Nephron progenitor cell (in vitro differentiated cells): ENCODE measurements at places on chromosomes 16 and 17.

- no peak for DNase-seq
Observed at GRCh38 chr17:39782481-39782880, 44.7 kb downstream of the GRB7 start.

- no peak for DNase-seq
Observed at GRCh38 chr16:89106533-89107202, 13.0 kb downstream of the ACSF3 start.

DNA sequence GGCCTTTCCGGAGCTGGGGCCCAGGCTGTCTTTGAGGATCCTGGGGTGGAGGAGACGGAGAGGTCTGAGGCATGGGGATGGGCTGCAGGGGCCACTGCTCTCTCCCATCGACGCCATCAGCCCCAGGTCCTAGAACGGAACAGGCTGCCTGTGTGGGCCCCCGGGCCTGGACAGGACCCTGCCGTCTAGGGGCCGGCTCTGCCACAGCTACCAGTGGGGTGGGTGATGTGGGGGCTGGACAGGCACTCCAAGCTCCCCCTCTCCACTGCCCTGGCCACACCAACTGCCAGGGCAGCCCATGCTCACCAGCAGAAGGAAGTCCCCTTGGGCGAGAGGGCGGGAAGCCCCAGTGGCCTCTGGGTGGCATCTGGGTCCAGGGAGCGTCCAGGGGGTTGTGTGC lies 37.8 kb downstream of the ENGASE start:
- no peak for DNase-seq

- no peak for DNase-seq
Observed at GRCh38 chr16:3015865-3016521, 2.0 kb downstream of the CLDN6 start.

- DNase-seq = no peak
Observed at GRCh38 chr17:73028299-73028755, 64.2 kb downstream of the SLC39A11 start.

DNA sequence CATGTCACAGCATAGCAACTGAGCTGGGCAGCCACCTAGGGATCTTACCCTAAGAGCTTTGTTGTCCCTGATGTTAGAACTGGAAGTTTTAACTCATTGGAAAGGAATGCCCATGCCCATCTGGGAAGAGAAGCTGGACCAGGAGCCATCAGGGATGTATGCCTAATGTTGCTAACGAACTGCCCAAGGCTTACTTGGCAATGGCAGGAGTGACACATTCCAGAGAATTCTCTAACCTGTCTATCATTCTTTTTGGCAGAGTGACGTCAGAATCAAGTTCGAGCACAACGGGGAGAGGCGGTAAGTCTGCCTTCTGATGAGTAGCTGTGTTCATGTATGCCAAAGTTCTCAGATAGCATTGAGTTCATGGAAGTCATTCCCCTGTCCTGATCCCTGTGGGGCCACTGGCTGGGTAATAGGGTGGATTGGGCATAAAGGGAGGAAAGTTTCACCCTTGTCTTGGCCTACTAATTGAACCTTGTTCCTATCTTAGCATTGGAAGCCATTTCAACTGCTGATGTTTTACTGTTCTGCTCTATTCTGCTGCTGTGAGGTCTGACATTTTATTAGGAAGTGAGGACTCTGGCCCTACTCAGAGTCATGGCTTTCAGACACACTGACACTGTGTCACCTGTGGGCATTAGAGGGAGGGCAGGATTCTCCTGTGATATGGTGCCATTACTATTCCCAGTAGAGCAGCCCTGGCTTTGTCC lies 23.7 kb downstream of the MAP3K3 start:
- no peak for DNase-seq

DNA sequence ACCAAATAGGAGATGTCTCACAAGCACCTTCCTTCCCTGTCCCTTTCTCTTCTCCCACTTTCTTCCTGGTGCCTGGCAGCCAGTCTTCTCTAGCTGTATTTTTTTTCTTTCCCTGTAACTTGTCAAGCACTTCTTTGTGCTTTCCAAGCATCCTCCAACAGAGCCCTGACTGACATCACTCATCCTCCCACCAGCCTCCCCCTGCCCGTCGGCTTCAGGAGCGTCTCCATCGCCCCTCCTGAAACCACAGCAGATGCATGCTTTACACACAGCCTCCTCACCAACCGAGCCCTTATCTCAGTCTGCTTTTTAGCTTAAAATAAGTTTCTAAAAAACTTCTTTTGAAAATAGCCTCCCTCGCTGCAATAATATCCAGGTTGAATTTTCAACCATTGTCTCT lies 268.7 kb upstream of the CDH5 start:
- DNase-seq = no peak

GRCh38 chr16:10613785-10614485 lies 33.5 kb upstream of the EMP2 start:
- no peak for DNase-seq

DNA sequence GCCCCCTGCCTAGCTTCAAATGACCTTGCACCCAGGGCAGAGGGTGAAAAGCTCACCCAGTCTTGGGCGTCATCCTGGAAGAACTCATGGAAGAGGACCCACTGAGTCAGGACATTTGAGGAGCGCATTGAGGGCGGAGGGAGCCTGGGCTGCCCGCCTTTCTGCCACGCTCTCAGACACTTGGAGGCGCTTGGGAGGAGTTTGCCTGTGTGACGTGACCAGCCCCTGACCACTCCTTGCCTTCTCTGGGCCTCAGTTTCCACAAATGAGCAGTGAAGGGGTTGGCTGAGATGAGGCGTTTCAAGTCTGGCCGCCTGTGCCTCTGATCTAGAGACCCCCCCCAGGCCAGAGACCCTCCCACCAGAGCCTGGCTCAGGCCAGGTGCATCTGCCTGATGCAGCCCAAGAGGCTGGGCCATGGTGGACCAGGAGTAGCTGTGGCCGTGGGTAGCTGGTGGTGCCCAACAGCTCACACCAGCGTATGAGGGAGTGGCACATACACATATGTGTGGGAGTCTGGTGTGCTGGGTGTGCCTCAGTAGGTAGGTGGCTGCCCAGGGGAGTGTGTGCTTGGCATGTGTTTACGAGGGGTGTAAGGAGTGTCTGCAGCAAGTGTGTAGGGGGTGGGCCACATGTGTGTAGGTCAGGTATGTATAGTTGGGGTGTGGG lies 80.2 kb upstream of the TOB1 start:
- DNase-seq = no peak

DNA sequence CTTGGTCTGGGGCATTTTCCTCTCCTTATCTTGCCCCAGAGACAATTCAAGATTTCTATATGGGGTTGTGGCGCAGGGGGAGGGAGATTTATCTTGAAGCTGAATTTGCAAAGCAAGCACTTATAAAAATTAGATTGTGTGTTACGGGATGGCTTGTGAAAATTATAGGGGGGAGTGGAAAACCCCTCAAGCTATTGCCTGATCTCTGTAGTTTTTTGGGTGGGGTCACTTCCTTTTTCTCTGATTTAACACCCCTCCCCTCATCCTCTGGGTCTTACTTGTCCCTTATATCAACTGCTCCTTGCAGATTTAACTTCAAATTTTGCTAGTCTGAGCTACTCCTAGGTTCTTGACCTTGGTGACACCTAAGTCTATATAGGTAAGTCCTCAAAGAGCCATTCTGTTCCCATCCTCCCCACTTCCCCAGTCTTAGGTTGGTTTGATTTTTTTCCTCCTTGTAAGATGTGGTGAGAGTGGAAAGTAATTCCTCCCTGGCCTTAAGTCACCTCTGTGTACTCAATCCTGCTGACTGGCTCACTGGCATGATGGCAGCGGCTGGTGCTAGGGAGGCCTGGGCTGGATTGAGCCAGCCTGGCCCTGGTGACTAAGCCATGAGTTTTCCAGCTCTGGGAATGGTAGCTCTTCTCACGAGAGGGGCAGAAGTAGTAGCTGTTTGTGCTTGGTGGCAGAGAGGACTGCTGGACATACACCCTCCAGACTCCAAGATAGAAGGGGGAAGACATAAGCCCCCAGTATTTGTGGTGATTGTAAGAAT lies 2.3 kb downstream of the ARL4D start:
- DNase-seq = no peak

DNA sequence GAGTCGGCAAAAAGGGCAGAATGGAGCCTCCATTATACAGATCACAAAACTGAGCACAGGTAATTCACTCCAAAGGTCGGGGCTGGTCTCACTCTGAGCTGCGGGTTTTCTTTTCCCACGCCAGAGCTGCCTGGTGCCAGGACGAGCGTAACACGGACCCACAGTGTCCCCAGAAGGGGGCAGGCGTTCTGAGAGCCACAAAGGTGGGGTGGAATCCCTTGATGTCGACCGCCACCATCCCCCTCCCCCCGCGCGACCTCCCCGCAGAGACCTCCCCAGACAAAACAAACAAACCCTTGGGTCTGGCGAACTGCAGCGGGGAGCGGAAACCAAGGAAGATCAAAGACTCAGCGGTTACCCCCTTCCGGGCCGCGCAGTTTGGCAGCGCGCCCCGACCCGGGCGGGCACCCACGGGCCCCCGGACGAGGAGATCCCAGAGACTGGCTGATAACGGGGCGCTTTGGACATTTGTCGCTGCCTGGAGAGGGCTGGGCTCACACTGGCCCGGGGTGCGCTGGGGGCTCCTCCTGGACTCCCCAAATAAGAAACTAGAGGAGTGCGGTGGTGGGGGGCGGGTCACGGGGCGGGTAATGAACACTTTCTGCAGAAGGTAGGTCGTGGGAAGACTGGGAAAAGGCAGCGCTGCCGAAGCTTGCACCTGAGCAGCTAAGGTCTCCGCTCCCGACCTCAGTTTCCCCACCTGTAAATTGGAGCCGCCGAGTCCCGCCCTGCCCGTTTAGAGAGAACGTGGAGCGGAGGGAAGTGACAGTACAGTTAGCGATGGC lies 664 bp upstream of the NKD1 start:
- DNase-seq = peak; percentile 72

- no peak for DNase-seq
Observed at GRCh38 chr17:78583091-78583490, 5.9 kb upstream of the DNAH17 start.

DNA sequence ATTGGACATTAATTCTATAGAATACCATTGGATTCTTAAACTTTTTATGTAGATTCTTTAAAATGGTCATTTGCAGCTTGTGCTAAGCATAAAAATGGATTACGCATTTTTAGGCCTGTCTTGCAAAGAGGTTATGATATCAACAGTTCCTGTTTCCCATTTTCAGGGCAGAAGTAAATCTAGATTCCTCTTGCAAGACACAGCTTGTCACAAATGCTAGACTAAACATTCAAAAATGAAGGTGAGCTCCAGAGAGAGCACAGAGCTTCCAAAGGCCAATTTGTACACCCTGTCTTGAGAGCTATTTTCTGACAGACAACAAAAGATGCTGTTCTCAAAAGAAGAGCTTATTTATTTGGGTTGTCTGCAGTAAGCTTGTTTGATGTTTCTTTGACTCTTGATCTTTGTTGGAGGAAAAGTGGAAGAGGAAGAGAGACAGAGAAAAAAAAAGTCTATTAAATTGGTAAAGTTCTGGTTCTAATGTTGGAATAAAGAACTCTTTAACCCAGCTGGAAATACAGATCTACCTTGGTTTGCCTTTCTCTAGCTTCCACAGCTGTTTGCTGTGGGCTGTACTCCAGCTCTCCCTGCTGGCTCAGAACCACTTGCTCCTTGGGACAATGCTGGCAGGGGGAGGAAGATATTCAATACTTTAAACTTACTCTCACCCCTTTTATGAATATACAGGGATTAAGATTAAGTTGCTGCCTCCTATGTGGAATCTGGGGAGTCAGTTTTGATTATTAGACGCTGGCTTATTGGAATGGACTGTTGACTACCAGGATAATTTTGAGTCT lies 651.8 kb downstream of the CDH11 start:
- DNase-seq = no peak

- peak; percentile 92 for DNase-seq
Observed at GRCh38 chr17:75131278-75132017, at the start of gene NT5C. Gene NT5C, minus strand, starts transcription at chr17:75131742. Its CDS starts 35 bp downstream, at chr17:75131707.

DNA sequence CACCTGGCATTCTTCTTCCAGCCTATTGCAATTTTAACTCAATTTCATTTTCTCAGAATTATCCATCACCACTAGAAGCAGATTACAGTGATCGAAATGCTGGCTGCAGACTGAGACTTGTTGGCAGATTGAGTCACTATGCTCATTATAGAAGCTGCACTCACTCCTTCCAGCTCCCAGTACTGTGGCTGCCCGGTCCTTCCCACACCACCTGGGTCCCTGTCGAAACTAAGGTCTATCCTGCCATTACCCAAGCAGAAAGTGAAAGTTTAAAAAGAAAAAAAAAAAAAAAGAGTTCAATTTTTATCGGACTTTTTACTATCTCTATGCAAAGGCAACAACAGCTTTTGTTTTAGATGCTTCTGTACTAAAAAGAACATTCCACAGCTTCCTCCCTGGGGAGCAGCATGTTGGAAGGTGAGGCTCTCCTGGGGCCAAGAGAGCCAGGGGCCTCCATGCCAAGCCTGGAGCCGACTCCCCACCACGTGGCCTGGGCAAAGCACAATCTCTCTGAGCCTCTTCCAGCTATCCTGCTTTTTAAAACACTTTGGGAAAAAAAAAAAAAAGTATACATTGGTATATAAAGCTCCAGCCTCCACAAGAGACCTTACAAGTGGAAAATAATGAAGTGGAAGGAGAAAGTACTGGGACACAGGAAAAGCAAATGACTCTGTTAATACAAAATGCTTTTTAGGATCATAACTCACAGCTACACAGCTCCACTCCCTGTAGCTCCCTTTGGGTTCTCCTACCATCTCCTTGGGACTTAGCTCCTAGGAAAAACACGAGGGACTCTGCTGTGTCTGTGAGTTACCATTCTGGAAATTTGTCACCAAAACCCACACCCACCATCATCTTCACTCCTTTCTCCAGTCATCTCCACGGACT lies 77.8 kb downstream of the USP31 start:
- DNase-seq = no peak
